ENCODE measurements at places on chromosomes 12 and 14.
A peak's percentile ranks its signal among the peaks of the same experiment; 100 is the strongest.

DNA sequence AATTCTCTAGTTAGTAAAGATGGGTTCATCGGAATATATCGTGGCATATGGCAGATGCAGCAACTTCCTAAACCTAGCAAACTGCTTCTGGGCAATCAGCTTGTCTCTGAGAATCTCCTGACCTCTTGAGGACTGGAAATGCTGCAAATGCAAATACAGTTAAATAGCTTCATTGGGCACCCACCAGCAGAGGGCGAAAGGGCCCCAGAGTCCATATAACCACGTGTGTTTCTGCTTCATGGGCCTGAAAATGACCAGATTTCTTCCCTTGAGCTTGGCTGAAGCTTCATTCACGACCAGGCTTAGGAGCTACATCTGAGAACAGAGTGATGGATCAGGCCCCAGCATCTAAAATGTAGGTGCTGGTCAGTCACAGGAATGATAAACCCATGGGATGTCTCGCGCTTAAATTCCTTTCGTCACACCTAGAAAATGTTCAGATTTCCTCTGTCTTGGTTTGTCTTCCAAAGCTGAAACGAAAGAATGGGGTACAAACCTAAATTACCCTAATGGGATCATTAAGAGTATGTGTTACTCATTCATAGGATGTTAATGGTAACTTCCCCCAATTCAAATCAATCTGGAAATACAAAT lies 1482.5 kb upstream of the TMEM132C start:
- DNase-seq: peak; percentile 1

DNA sequence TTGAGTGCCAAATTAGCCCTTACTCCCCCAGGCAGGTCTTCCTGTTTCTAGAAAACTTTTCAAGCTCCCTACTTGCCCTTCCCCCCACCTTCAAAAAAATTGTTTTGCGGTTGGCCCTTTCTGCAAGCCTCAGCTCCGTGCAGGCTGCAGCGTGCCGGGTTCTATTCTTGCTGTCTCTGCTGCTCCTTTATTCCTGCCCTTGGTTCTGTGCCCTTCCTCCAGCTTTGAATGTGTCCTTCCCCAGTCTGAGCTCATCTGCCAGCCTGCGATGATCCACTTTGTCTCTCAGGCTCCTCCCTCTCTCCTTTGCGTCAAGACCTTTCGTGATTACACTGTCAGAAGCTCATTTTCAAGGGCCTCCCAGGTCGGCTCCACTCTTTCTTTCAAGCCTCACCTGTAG lies 98.6 kb downstream of the IRF2BPL start:
- peak; percentile 29 for DNase-seq

GRCh38 chr12:131239384-131240094 lies 285.8 kb downstream of the ADGRD1 start:
- no peak for DNase-seq

DNA sequence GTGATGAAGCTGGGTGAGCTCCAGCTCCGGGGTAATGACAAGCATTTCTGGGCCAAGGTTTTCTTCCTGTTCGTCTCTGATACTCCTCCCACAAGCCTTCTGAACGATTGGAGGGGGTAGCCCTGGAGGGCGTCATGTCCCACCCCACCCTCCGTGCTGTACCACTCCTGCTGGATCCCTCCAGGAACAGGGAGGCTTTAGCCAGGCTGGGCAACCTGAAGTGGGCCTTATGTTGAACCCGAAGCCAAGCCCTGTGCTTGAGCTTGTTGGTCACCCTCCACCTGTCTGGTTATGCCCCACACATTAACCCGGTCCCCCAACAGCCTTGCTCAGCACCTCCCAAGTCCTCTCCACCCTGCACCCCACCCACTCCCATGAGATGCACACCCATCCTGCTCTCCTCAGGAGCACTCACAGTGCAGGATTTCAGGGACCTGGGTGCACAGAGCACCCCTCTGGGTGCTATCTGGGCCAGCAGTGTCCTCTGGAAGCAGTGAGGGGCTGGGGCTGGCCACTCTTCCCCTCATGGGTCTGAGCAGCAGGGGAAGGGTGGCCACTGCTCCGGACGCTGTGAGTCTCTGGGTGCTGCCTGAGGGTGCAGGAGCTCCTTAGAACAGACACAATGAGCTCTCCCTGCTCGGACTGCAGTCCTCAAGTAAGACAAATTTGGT lies 6.8 kb upstream of the KRT83 start:
- DNase-seq: no peak

GRCh38 chr14:93072659-93073357 lies 42.9 kb downstream of the ITPK1 start:
- no peak for DNase-seq

GRCh38 chr12:104485651-104486362 lies 29.1 kb downstream of the CHST11 start:
- no peak for DNase-seq

DNA sequence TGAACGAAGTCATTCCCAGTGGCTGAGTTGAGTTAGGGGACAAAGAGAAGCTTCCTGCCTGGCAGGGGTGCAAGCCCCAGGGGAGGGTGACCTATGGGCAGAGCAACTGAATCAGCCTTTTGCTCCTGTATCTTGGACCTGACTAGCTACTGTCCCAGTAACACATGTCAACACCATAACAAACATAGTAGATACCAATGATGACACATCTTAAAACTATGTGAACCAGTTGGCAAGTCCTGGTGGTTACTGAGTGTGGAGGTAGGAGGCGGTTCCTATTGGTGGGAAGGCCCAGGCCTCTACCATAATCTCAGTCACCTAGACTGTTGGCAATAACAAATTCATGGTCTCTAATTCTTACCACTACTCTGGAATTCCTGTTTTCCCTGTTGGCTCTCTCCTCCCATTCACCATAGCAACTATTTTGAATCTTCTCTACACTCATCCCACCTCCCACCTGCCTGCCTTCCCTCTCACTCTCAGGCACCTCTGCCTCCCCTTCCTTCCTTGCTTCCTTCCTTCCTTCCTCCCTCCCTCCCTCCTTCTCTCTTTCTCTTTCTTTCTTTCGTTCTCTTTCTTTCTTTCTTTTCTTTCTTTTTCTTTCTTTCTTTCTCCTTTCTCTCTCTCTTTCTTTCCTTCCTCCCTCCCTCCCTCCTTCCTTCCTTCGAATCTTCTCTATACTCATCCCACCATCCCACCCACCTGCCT lies 8.1 kb upstream of the P2RX7 start:
- no peak for DNase-seq

DNA sequence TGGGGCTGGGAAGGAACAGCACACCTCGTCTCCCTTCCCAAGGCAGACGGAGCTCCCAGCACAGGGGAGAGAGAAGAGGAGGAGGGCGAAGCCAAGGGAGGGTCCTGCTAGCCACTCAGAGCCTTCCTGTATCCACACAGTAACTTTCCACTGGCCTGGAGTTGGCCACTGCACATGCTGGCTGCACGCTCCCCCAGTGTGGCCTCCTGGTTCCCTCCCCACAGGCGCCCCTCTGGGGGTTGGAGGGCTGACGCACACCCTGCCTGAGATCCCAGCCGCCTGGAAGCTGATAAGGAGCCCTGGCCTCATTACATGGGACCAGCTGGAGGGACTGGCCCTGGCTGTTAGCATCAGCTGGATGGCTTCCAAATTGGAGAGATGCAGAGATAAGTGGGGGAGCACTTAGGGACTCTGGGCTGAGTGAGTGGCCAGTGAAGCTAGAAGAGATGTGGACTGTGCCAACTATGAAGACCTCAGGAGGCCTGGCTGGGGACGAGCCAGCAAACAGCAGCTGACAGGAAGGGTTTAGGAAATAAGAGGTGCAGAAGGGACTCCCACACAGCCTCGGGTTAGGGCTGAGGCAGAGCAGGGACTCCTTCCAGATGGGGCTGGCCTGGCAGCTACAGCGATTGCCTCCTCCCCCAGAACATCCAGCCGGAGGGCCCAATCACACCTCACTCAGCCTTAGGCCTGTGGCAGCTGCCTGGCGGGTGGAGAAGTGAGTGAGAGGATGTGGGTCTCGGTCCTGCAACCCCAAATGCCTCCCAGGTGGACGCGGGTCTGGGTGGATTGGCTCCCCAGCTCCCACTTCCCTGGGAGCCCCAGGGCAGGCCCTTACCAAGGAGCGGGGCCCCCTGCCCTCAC lies 26.3 kb upstream of the BCDIN3D start:
- no peak for DNase-seq

DNA sequence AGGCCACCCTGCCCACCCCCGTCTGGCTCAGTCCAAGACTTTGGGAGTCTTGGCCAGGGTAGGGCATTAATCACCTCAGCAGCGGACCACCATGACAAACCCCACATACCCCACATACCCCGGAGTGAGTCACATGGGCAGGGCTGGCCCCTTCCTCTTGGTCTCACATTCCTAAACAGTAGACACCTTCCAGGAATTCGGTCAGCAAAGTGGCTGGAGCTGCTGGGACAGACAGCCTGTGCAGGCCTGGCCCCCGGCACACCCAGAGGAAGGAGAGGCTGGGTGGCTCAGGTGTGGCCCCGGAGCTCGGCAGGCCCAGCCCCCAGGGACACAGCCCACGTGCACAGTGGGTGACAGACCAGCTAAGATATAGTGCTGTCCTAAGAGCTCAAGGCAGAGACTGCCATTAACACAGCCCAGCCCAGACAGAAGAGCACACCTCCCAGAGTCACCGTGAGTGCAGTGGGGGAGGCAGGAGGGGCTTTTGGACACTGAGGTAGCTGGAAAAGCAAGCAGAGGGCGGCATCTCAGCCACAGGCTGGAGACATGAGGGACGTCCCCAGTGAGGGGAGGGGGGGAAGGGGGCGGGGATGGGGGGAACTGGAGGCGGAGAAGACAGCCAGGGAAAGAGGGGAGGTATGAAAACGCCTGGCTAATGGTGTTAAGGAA lies 24.0 kb downstream of the CCDC85C start:
- no peak for DNase-seq

DNA sequence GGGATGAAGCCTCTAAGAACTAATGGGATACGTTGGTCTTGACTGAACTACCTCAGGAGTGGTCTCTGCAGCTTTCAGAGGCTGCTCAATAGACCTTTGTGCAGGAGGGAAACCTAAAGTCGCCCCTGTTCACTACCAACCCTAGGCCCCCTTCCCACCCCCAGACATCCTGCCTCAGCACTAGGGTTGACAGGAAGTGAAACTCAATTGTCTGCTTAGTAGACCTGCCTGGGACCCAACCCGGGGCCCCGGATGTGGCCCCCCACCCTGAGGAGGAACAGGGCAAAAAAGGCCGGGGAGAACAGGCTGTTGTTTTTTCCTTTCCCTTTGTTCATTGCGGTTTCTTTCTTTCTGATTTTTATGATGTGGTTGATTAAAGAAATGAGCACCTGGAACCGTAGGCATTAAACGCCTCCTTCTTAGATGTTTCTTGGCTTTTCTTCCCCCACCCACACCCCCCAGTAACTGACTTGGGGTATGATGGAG lies 1.6 kb upstream of the DGKA start:
- DNase-seq: peak; percentile 61

DNA sequence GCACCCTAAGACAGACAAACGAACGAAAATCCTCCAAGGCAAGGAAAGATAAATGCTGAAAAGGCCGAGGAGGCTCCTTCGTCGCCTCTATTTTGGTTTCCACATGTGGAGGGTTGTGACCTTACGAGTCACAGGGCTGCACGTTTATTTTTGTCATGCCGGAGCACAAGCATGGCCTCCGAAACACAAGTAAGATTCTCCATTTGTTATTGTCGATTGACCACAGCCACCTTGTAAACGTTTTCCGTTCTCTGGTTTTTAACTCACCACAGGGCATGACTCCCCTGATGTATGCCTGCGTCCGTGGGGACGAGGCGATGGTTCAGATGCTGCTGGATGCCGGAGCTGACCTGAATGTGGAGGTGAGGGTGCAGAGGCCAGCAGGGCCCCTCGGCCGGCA lies 73.1 kb upstream of the PWP1 start:
- no peak for DNase-seq

DNA sequence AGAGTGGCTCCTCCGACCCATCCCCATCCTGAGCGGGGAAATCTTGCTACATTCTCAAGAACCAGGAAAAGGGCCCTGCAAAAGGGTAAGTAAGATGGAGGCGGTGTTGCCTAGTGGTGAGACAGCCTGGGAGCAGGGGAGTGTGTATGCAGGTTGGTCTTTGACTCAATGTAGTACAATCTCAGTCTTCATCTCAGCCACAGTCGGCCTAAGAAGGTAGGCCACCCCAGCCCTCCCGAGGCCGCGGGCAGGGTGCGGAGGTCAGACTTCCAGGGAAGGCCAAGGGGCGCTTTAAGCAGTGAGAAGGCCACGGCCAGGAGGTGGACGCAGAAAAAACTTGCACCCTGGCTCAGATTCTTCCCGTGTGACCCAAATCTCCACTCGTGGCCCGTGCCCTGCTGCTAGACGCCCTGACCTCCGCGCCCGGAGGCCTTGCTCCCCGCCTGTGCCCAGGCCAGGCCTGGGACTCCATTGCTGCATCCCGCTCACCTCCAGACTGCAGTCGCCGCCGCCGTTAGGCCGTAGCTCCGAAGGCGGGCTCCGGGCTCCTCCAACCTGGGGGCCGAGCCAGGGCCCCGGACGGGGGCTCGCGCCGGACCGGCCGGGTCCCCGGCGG lies 435 bp downstream of the FOXM1 start:
- no peak for DNase-seq

DNA sequence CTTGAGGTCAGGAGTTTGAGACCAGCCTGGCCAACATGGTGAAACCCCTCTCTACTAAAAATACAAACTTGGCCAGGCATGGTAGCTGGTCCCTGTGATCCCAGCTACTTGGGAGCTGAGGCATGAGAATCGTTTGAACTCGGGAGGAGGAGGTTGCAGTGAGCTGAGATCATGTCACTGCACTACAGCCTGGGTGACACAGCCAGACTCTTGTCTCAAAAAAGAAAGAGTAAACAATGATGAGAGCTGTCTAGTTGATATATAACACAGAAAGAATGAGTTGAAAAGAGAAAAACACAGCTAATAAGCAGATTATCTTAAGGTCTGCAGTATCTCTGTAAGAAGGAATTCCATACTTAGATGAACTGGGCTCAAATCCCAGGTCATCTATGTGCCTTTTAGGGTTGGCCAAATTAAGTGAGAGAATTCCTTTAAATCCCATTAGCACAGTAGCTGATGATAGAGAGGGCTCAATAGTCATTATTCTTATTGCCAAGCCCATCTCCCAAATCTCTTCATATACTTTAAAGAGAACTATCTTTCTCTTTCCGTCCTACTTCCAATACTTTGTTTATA lies 31.1 kb upstream of the STRAP start:
- DNase-seq: no peak

- DNase-seq: no peak
These were observed 44.0 kb downstream of the ACACB start for GRCh38 chr12:109160433-109160832.
